ENCODE measurements at places on chromosomes 12 and 14. TPM values are rescaled to one million over a fixed set of nuclear protein-coding genes. Genes with fewer than 3 reads are reported as not detected.
A peak's percentile ranks its signal among the peaks of the same experiment; 100 is the strongest.

- DNase-seq = no peak
Observed at GRCh38 chr12:71124835-71125460, 32.9 kb downstream of the TSPAN8 start.

SLC10A1 gene
- 117 TPM for total RNA-seq

DNA sequence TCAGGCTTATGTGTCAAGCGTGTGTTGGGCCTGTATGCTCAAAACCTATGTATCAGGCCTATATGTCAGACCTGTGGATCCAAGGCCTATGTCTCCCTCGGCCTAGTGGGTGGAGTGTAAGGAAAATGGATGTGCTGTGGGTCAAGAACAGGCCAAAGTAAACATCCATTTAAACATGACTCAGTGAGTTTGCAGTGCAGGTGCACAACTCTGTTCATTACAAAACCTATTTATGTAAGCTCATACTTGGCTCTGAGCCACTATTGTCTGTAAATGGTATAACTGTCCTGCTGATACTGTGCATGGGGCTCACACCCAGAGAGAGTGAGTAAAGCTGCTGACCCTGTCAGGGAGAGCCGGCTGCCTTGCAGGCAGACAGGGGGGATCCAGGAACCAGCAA, 249.7 kb upstream of the AVPR1A start:
- DNase-seq = no peak

DNA sequence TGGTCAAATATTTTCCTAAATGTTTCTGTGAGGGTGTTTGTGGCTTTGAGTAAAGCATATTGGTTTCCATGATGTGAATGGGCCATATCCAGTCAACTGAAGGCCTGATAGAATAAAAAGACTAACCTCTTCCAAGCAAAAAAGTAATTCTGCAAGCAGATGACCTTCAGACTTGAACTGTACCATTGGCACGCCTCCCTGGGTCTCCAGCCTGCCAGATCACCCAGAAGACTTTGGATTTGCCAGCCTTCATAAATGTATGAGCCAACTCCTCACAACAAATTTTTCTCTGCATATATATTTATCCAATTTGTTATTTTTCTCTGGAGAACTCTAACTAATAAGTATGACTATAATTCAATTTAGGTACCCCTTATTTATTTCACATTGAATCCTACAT, 190.3 kb downstream of the KIF21A start:
- DNase-seq = peak; percentile 75

DNA sequence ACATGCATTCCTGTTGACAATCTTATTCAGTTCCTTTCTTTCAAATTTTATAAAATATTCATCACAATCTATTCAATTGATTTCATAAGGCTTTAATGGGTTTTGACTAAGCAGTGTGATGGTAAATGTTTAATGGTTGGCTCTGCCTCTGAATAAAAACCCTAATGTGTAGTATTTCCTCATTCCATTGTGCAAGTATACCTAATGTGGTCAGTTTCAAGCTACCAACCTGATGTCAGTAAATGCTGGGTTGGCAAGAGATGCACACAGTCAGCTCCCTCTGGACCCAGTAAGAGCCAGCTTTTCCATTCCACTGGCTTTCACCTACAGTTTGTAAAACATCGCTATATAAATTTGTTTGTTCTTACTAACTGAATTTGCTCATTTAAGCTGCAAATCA, 53.9 kb downstream of the METTL25 start:
- no peak for DNase-seq

LAG3 gene
- total RNA-seq = 2.8 TPM

GRCh38 chr12:39483042-39483441, 40.1 kb upstream of the KIF21A start:
- no peak for DNase-seq

DNA sequence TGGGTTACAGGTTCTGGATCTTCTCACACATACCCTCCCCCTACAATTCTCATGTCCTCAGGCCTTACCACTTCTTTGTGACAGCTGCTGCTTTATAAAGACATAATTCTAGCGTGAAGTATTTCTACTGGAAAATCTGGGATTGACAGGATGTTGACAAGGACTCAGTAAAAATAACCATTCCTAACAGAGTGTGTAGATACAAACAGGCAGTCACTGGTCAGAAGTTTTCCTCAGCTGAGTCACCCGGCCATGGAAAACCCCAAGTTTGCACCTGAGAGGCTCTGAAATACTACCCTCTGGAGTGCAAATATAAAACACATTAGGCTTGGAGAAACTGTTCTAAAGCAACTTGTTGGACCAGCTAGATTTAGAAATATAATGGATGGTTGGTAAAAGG, 54.4 kb downstream of the SPPL3 start:
- no peak for DNase-seq

BEGAIN gene
- 0.70 TPM for total RNA-seq

CDK4 gene
- 30.8 TPM for total RNA-seq

Measured in left lobe of liver (tissue), 2 donors.